ENCODE measurements at places on chromosomes 3 and 15.

DNA sequence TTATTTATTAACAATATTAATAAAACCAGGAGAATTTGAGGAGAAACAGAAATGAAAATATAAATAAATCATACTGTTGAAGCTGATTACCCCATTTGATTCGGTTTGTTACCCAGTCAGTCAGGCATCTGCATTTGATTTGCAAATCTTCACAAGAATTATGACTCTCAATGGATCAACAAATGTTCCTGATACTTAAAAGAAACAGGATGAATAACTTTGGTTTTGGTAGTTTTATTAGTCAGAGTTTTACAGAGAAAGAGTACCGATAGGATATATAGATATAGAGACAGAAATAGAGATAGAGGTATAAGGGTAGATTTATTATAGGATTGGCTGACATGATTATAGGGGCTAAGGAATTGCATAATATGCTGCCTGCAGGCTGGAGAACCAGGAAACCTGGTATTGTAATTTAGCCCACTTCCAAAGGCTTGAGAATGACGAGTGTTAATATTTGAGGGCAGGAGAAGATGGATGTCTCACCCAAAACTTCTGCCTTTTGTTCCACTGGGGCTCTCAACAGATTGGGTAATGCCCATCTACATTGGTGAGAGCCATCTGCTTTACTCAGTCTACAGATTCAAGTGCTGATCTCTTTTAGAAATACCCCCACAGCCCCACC lies 241.6 kb upstream of the COL8A1 start:
- DNase-seq = no peak

GRCh38 chr3:31274326-31275024 lies 258.2 kb upstream of the STT3B start:
- DNase-seq = no peak

DNA sequence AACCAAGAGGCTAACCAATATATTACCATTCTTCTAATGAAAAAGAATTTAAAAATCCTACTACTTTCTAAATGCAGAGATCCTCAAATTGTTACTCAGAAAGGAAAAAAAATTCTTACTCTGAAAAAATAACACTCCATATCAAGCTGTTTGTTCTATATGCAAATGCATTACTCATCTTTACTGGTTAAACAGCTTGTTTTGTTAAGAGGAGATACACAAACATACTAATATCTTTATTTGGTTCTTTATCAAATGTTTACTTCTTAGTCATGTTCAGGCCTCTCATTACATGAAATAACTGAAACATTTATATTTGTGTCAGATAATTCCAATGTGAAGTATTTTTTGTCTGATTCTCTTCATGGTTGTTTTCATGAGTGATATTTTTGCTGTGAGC lies 146.8 kb downstream of the PCCB start:
- DNase-seq = no peak

- no peak for DNase-seq
Observed at GRCh38 chr3:129077222-129077621, 16.6 kb downstream of the GP9 start.

- DNase-seq = no peak
Observed at GRCh38 chr15:37773111-37773860, 161.2 kb upstream of the TMCO5A start.

DNA sequence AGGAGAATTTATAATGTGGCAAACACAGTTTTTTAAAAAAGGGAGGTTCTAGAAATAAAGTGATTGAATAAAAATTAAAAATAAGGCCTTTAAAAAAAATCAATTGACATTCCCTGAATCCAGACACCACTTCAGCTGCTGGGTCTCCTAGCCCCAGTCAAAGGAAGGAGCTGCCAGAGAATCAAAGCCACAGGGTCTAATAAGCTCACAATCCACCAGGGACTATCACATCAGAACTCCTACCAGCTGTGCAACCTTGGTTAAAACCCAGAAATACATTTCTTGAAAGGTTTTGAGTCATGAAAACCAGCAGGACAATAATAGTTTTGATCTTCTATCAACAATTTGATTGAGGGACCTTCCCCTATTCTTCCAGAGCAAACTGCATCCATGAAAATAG lies 134.5 kb downstream of the MECOM start:
- DNase-seq = no peak

DNA sequence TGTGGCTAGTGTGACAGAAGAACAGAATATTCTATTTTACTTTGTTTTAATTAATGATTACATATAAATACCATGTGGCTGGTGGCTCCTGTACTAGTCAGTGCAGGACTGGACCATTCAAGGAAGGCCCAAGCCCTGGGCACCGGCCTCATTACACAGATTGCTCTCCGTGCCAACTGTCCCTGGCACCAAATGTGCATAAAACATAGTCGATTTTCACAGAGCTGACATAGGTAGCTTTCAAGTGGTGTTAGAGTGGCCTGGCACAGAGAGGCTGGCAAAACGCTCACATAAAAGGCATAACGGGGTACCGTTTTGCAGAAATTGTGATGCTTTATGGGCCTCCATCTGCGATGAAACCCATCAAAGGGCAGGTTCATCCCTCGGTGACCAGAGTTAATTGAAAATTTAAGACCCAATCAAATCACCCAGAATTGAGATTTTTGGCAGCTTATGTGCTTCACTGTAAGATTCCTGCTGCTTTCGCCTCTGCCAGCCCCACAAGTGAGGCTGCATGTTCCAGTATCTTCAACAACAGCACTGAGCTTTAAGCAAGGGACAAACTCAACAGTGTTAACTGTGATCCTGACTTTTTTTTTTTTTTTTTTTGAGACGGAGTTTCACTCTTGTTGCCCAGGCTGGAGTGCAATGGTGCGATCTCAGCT lies 25.9 kb downstream of the RFTN1 start:
- no peak for DNase-seq

DNA sequence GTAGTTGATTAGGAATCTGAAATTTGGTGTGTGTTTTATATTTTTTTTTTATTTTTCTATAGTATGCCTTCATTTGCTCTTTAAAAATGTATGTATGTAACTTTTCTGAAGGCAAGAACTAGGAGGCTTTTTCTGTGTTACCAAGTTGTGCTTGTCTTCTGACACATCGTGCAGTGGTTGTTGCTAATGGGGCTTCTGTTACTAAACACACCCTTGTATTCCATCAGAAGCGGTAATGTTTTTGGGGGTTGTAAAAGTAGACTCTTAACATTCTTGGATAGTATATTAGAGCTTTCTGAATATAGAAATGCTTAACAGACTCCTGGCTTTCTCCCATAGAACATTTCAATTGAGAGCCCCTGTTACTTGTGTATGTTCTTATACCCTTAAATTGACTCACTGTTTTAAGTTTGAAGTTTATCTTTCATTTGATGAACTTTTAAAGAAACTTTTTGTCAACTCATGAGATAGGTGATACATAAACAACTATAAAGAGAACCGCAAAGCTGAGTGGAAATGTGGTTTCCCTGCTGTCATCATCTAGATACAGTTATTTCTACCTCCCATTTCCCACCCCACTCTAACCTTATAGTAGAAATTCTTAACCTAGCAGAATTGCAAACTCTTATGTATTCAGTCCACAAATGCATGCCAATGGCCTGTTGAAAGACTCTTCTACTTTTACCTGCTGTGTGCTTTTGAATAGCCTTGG lies 2.5 kb downstream of the TIPARP start:
- DNase-seq = no peak

DNA sequence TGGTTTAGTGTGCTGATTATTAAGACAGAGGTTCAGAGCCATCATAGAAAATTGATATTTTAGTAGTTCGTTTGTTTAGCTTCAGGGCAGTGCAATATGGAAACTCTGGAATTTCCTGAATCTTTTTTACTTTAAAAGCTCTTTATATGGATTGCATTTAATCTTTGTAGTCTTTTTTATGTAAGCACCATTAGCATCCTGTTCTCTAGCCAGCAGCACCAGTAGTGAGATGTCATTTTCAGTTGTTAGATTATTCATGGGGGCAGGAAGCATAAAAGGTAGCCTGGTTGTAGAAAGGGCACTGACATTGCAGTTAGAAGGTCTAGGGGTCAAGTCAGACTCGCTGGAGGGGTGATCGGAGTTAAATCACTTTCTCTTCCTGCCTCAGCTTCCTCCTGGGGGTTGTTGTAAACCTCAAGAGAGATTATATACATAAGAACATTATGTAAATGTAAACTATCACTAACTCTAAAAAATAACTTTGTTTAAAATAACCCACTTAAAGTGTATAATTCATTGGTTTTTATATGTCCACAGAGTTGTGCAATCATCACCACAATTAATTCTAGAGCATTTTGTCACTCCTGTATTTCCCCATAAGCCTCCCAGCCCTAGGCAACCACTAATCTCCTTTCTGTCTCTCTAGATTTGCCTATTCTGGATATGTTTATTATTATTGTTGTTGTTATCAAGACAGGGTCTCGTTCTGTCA lies 31.4 kb upstream of the ITPKA start:
- no peak for DNase-seq

DNA sequence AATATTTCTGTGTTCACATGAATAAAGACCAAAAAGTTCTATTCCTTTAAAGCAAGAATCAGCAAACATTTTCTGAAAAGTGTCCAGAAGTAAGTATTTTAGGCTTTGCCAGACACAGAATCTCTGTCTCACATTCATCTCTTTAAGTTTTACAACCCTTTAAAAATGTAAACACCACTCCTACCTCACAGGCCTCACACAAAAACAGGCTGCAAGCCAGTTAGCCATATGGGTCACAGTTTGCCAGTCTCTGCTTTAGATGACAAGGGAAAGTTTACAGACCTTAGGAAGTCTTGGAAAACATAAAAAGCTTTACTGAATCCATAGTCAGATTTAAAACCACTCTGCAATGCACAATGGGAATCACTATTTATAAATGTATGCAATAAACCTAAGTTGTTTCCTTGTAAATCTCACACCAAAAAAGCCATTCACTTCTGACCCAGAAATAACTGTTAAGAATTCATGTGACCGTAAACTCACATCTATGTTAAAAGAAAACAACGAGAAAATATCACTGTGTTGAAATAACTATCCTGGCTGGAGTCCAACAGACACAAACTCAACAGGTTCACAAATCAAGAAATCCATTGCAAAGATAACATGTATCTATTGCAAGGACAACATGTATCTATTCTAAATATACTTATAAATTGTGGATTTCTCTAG lies 308.2 kb downstream of the ULK4 start:
- no peak for DNase-seq

DNA sequence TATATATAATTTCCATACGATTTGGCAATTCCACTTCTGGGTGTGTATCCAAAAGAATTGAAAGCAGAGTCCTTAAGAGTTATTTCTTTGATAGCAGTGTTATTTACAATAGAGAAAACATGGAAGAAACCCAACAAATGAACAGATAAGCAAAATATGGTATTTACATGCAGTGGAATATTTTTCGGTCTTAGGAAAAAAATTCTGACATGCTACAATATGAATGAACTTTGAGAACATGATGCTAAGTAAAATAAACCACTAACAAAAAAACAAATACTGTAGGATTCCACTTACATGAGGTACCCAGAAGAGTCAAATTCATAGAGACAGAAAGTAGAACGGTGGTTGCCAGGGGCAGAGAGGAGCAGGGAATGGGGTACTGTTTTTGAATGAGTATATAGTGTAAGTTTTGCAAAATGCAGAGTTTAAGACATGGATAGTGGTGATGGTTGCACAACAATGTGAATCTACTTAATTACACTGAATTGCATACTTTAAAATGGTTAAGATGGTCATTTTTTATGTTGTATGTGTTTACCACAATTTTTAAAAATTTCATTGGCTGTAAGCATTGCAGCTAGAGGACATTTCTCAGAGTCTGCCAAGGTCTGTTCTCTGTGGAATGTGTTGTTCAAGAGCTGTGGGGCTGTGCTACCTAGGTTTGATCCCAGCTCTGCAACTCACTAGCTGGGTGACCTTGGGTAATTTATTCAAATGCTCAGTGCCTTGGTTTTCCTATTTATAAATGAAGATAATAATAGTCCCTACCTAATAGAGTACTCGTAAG lies 122.1 kb downstream of the MEX3B start:
- no peak for DNase-seq

DNA sequence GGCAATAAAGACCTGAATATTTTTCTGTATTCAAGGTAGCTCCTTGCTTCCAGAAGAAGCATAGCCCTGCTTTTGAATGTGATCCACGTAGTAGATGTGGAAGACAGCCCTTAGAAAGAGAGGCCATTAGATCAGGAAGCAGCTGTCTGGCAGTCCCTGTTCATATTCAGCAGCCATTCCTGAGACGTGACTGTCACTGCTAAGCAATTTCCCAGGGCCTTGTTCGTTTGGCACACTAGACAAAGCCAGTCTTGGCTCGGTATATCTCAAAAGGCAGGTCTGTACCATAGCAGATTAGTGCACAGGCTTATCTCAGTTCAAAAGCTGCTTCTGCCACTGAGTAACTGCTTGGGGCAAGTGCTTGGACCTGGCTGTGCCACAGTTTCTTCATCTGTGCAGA lies 287.8 kb upstream of the MCTP2 start:
- no peak for DNase-seq

DNA sequence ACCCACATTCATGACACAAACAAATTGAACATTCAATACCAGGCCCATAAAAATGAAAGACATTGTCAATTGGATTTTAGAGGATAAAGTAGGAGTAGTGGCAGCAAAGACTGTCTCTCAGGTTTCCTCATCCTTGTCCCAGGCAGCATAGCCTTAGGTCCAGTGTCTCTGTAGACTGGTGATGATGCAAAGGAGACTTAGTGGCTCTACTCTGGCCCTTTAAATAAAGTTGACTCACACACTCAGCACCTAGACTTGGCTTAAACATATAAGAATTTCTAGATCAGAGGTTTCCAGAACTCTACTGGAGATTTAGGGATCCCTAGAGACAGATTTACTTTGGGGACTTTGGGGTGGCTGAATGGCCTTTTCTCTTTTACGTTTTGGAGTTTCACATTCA lies 166.6 kb downstream of the NR1D2 start:
- DNase-seq = no peak

DNA sequence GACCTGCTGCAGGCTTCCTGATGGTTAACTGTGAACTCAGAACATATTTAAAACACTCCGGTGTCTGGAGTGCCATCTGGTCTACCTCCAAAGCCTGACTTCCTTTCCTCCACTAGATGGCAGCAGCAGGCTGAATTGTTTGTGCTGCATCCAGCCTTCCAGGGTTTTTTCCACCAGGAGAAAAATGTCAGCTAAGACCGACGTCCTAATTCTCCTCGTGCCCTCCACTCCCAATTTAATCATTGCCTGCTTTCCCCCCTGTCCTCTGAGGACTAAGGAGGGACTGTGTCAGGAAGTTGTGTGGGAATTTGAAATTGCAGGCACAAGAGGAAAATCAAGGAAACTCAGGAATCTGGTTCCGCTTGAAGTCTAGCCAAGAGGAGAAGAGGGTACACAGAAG lies 165.2 kb upstream of the UMPS start:
- peak; percentile 52 for DNase-seq

DNA sequence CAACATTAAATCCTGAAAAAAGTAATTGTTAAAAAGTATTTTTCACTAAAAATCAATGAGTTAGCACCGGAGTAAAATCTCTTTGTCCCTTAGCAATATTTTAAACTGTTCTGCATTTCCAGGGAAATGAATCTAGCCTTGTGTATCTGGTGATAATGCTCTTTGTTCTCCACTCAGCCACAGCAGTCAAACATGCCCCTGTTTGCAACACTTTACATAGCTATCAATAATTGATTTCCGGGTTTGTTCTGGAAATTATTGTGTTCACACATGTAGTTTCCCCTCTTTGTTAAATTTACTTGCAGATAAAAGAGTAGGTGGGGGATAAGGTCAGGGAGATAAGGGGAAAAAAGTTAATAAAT lies 3.6 kb upstream of the A4GNT start:
- DNase-seq = no peak

GRCh38 chr15:44882499-44882968 lies 74.0 kb upstream of the TERB2 start:
- DNase-seq = peak; percentile 79

- peak; percentile 73 for DNase-seq
Observed at GRCh38 chr15:28935316-28935715, 49.5 kb downstream of the APBA2 start.

- DNase-seq = no peak
Observed at GRCh38 chr3:144010371-144010770, 38.7 kb downstream of the DIPK2A start.

Data from stimulated activated naive CD8-positive, alpha-beta T cell treated with anti-CD3 and anti-CD28 coated beads, Interleukin-15, amount 100 ng/mL, for 72 hours (primary cell).